ENCODE measurements at places on chromosomes 12 and 14.

DNA sequence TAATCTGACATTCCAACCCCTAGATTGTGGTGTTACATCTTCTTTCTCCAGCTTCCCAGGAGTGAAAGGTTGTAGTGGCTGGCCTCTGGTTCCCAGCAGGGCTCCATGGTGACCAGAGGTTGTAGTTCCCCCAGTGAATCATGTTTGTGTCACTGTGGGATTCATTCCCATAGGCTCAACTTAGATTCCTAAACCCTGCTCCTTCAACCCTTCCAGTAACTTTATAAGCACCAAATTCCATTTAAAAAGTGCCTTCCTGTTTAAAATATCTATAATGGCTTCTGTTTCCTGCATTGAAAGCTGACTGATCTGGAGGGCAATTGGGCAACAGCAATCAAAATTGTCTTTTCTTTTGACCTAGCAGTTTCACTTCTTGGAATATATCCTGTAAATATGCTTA is 40.5 kb upstream of the TBC1D15 start:
- H3K4me1 ChIP-seq = peaks cover 9% of the 10 kb centered on the region
- no peak overlapping the region for H3K27ac ChIP-seq
- no peaks in the 10 kb centered on the region for H3K27me3 ChIP-seq
- no peaks in the 10 kb centered on the region for H3K36me3 ChIP-seq
- no peak for DNase-seq
- no peak overlapping the region for H3K4me3 ChIP-seq

- H3K27ac ChIP-seq = peak overlapping the region; percentile 35
- H3K27me3 ChIP-seq = no peaks in the 10 kb centered on the region
- peaks cover 10% of the 10 kb centered on the region for H3K4me1 ChIP-seq
- DNase-seq = peak; percentile 47
- no peaks in the 10 kb centered on the region for H3K36me3 ChIP-seq
These were observed 70.0 kb upstream of the DICER1 start for GRCh38 chr14:95227279-95227860.

GRCh38 chr12:68271346-68271745 is 17.9 kb upstream of the IL22 start:
- DNase-seq = no peak
- no peaks in the 10 kb centered on the region for H3K27me3 ChIP-seq
- no peak overlapping the region for H3K27ac ChIP-seq
- H3K4me1 ChIP-seq = no peaks in the 10 kb centered on the region
- H3K36me3 ChIP-seq = no peaks in the 10 kb centered on the region

- no peaks in the 10 kb centered on the region for H3K36me3 ChIP-seq
- H3K27me3 ChIP-seq = no peaks in the 10 kb centered on the region
- no peak overlapping the region for H3K27ac ChIP-seq
- H3K4me1 ChIP-seq = no peaks in the 10 kb centered on the region
- H3K4me3 ChIP-seq = no peak overlapping the region
- no peak for DNase-seq
These were observed 232.4 kb downstream of the RGS6 start for GRCh38 chr14:72164420-72165228.

DNA sequence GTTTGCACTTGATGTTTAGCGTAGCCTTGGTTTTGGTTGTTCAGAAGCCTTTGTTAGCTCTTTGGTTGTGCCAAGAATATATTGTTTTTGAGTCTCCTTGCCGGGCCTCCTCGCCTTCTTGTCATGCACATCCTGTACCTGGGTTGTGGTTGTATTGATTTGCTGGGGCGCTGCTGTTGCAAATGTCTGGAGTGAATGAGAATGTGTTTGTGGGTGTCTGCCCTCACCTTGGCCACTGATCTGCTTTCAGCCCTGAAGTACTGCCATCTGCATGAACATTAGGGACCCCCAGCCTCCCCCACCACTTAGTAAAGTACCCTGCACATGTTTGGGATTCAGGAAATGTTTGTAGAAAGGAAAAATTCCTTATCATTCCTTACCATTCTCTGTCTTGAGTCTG is 16.5 kb downstream of the PRKCH start:
- H3K4me3 ChIP-seq = no peak overlapping the region
- no peaks in the 10 kb centered on the region for H3K4me1 ChIP-seq
- H3K27me3 ChIP-seq = no peaks in the 10 kb centered on the region

GRCh38 chr12:99529966-99530365 is 117.6 kb upstream of the GARIN6 start:
- no peaks in the 10 kb centered on the region for H3K27me3 ChIP-seq
- no peak overlapping the region for H3K4me3 ChIP-seq
- no peak for DNase-seq
- no peak overlapping the region for H3K27ac ChIP-seq
- H3K4me1 ChIP-seq = no peaks in the 10 kb centered on the region

- peak overlapping the region; percentile 29 for H3K27ac ChIP-seq
- no peak overlapping the region for H3K4me3 ChIP-seq
- peaks cover 61% of the 10 kb centered on the region for H3K36me3 ChIP-seq
- H3K27me3 ChIP-seq = no peaks in the 10 kb centered on the region
- DNase-seq = no peak
- peaks cover 21% of the 10 kb centered on the region for H3K4me1 ChIP-seq
These were observed 5.5 kb downstream of the DDIT3 start for GRCh38 chr12:57514720-57515407.

DNA sequence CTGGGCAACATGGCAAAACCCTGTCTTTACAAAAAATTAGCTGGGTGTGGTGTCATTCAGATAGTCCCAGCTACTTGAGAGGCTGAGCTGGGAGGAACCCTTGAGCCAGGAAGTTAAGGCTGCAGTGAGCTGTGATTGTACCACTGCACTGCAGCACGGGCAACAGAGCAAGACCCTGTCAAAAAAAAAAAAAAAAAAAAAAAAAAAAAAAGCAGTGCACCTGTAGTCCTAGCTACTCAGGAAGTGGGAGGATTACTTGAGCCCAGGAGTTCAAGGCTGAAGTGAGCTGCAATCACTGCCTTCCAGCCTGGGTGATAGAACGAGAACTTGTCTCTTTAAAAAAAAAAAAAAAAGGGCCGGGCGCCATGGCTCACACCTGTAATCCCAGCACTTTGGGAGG is 5.6 kb downstream of the REM2 start:
- DNase-seq = no peak
- no peak overlapping the region for H3K4me3 ChIP-seq
- peaks cover 8% of the 10 kb centered on the region for H3K4me1 ChIP-seq
- no peaks in the 10 kb centered on the region for H3K27me3 ChIP-seq

GRCh38 chr14:76902591-76902990 is 76.4 kb downstream of the LRRC74A start:
- H3K27me3 ChIP-seq = no peaks in the 10 kb centered on the region
- peaks cover 19% of the 10 kb centered on the region for H3K4me1 ChIP-seq
- no peak overlapping the region for H3K4me3 ChIP-seq
- H3K36me3 ChIP-seq = no peaks in the 10 kb centered on the region
- DNase-seq = no peak

DNA sequence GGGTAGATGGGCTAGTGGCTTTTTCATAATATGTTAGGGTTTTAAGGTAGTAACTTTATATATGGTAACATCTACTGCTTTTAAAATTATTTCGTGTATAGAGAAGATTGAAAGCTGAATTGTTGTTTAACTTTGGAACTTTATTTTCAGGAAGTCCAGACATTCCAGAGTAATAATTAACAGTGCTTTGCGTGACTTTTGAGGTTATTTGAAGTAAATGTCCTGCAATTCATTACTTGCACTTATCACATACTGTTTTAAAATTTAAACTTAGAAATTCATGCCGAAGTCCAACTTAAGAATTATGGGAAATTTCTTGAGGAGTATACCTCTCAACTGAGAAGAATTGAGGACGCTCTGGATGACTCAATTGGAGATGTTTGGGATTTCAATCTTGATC is 3.3 kb downstream of the WASHC4 start:
- peak overlapping the region; percentile 91 for H3K27ac ChIP-seq
- H3K4me1 ChIP-seq = peaks cover 6% of the 10 kb centered on the region
- peaks cover 44% of the 10 kb centered on the region for H3K36me3 ChIP-seq
- H3K27me3 ChIP-seq = no peaks in the 10 kb centered on the region
- no peak overlapping the region for H3K4me3 ChIP-seq

GRCh38 chr12:90622431-90622830 is 332.5 kb downstream of the CCER1 start:
- DNase-seq = no peak
- peaks cover 3% of the 10 kb centered on the region for H3K4me1 ChIP-seq
- H3K36me3 ChIP-seq = no peaks in the 10 kb centered on the region
- H3K27me3 ChIP-seq = no peaks in the 10 kb centered on the region

GRCh38 chr14:65637780-65638179 is 225.2 kb downstream of the FUT8 start:
- H3K4me3 ChIP-seq = no peak overlapping the region
- H3K4me1 ChIP-seq = no peaks in the 10 kb centered on the region
- no peaks in the 10 kb centered on the region for H3K27me3 ChIP-seq
